Umbilical cord (tissue), 2 donors: ENCODE measurements at places on chromosomes 6 and 20. TPM values are rescaled to one million over a fixed set of nuclear protein-coding genes. Genes with fewer than 3 reads are reported as not detected.

DNA sequence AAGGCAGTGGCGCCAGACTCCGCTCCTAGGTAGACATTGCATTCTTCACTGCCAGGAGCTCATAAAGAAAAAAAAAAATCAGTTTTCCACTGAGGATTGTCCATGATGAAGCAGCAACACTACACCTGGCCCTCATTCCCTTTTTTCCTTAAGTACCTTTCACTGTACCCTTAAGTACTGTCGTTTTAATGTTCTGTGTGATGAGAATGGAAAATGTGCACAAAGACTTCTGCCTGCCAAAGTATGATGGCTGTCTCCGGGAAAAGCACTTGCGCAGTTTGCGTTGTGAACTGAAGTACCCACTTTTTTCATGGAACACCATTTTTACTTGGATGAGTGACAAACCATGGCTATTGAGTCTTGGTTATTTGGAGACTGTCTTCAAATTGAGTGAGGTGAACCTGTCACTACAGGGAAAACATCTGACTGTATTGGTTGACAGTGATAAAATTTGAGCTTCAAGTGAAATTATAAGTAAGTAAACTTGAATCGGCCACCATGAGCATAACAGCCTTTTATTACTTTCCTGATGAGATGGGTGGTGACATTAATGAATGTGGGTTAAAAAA lies 104.8 kb downstream of the NCOA3 start:
- DNase-seq, result no peak

GRCh38 chr20:38673261-38673660 lies 51.0 kb upstream of the SLC32A1 start:
- no peak for DNase-seq

GRCh38 chr6:45438849-45439406 lies 61.2 kb upstream of the SUPT3H start:
- no peak for DNase-seq

GRCh38 chr20:40565001-40565681 lies 123.9 kb downstream of the MAFB start:
- DNase-seq, result peak; percentile 84

- peak; percentile 52 for DNase-seq
These were observed 11.8 kb upstream of the SNRPC start for GRCh38 chr6:34745277-34746103.

Gene NQO2
- total RNA-seq, result 10.8 TPM

- DNase-seq, result no peak
These were observed 94.6 kb downstream of the BANF2 start for GRCh38 chr20:17794400-17794799.

Gene CD83
- 5.5 TPM for total RNA-seq

- no peak for DNase-seq
These were observed 15.4 kb upstream of the MTG2 start for GRCh38 chr20:62167474-62167873.

GRCh38 chr6:33850296-33850695 lies 46.5 kb upstream of the MLN start:
- DNase-seq, result no peak

DNA sequence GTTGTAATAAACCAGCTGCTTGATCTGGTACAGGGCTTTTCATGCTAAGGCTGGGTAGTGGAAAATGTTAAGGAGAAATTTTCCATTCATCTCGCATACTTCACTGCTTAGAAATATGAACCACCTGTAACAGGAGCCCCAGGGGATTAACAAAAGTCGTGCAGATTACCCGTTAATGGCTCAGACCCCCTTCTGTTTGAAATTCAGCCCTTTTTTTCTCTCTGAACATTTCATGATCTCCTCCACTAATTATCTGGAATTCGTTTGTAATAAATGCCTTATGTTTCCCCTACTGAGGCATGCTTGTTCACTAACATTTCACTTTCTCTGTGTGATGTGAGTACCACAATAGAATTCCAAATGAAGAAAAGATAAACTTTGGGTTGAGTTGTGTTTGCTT lies 336.4 kb upstream of the HSF2 start:
- peak; percentile 48 for DNase-seq

DNA sequence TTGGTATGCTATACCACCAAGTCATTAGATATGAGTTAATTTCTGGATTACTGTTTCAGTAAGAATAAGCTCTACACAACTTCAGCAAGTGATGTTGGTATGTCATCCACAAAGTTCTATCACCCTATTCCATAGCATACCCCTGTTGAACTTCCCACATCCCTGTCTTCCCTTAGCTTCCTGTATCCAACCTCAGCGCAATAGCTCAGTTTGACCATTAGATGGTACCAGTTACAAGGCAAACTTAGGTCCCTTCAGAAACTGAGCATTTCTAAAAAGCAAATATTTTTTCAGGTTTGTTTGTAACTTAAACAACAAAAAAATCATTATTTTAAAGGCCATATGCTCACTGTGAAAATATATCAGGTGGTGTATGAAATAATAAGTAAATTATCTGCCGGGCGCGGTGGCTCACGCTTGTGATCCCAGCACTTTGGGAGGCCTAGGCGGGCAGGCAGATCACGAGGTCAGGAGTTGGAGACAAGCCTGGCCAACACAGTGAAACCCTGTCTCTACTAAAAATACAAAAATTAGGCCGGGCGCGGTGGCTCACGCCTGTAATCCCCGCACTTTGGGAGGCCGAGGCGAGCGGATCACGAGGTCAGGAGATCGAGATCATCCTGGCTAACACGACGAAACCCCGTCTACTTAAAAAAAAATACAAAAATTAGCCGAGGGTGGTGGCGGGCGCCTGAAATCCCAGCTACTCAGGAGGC lies 8.8 kb upstream of the MOG start:
- no peak for DNase-seq

Gene DLK2
- 4.8 TPM for total RNA-seq

- no peak for DNase-seq
These were observed 17.0 kb downstream of the GHRH start for GRCh38 chr20:37244572-37244957.

Gene PCSK2
- 1.2 TPM for total RNA-seq

Gene FAM217A
- 0.48 TPM for total RNA-seq

- DNase-seq, result no peak
These were observed 165.9 kb downstream of the JARID2 start for GRCh38 chr6:15411766-15412165.

Gene NEU1
- total RNA-seq, result 47.9 TPM
